AG10803 (cell line): ENCODE measurements at places on chromosomes 2 and 18.

DNA sequence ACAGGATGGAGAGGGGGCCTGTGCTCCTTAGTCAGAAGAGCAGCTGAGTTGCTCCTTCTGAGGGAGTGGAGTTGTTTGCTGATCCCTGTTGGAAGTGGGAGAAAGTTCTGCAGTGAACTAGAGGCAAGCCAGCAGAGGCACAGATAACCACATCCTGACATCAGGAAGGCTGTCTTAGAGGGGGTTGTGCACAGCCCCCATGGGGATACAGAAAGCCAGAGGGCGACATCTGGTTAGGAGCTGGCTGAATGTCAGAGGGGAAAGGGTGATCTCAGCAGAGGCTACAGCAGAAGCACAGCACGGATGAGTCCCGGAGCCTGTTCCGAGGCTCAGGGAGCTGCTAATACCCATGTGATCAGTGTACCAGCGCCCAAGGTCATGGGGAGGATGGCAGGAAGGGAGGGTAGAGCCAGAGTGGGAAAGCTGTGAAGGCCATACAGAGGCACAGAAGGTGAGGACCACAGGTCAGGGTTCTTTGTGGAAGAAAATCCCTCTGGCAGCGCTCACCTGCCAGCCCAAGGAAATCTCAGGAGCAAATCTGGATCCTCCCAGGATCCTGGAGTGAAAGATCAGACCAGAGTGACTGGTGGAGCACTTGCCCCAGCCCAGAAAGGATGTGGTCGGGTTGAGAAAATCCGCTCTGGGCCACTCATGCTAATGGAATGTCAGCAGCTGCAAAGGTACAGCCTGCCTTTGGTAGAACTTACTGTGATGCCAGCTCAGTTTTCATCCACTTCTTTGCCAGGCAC, 111.8 kb downstream of the STPG4 start:
- peak; percentile 96 for DNase-seq

DNA sequence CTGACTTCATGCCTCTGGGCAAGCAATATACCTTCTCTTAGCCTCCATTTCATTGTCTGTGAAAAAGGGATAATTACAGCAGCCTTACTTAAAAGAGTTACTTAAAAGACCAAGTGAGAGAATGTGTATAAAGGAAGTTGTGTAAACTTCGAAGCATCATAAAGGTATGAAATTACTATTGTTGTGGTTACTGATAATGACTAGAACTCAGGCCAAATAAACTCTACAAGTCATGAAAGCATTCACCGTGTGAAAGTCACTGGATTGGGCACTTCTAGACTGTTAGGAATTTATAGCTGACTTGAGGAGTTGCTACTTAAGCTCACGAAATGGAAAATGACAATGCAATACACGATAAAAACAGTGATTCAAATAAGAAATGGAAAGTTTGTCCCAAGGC, 67.4 kb upstream of the HAAO start:
- peak; percentile 61 for DNase-seq

GRCh38 chr2:136238286-136239078, 120.5 kb upstream of the CXCR4 start:
- DNase-seq, result peak; percentile 15

- no peak for DNase-seq
Observed at GRCh38 chr2:15875969-15876705, 64.2 kb upstream of the MYCN start.

DNA sequence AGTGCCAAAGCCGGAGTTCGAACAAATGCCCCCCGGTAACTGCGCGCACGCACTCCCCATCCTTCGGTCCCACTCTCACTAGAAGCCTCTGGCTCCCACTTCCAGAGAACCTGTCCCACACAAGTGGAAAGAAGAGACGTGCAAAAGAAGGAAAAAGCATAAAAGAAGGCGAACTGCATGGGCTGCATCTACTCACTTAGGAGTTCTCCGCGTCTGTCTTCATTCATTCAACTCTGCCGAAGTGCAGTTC, 312 bp downstream of the NR4A2 start:
- no peak for DNase-seq

- no peak for DNase-seq
Observed at GRCh38 chr2:54079331-54079730, 36.1 kb upstream of the ACYP2 start.

DNA sequence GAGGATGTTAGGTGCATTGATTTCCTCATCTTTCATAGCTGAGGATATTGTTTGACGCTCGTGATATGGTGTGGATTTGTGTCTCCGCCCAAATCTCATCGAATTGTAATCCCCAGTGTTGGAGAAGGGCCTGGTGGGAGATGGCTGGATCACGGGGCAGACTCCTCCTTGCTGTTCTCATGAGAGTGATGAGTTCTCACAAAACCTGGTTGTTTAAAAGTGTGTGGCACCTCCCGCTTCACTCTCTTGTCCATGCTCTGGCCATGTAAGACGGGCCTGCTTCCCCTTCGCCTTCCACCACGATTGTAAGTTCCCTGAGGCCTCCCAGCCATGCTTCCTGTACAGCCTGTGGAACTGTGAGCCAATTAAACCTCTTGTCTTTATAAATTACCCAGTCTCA, 28.4 kb upstream of the GPC1 start:
- no peak for DNase-seq

DNA sequence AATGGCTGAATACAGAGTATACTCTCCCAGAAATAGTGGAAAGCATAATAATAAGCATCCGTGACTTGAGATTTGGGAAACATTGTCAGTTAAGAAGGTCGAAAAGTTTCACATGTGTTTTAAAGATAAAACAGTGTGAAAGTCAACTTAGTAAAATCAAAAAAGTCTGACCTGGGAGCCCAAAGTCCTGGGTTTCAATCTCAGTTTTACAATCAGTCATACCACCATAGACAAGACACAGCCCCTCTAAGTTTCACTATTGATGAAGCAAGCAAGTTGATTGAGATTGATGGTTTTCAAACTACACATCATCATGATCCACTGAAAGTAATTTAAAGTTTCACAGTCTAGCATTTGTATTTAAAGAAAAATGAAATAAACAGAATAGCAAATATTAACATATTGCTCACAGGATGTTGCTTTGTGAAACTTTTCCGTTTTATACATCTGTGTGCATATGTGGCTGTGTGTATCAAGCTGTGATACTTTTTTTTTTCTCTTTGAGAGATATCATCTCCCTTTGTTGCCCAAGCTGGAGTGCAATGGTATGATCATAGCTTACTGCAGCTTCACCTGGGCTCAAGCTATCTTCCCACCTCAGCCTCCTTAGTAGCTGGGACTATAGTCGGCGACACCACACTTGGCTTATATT, 71.1 kb downstream of the PIK3C3 start:
- DNase-seq, result no peak

DNA sequence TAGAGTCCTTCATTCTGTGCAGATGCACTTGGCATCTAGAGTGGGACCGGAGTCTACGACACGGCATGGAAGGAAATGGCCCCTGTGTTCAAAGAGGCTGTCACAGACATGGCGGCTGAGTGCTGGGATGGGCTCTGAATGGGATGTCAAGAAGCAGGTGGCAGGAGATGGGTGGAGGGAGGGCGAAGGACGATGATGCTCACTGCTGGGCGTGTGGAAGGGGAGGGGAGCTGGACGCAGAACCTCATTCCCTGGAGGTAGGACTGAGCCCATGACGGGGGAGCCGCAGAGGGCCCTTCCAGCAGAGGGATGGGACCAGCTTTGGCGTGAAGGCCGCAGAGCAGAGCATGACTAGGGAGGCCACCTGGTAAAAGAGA, 18.8 kb upstream of the ALPI start:
- DNase-seq, result no peak

DNA sequence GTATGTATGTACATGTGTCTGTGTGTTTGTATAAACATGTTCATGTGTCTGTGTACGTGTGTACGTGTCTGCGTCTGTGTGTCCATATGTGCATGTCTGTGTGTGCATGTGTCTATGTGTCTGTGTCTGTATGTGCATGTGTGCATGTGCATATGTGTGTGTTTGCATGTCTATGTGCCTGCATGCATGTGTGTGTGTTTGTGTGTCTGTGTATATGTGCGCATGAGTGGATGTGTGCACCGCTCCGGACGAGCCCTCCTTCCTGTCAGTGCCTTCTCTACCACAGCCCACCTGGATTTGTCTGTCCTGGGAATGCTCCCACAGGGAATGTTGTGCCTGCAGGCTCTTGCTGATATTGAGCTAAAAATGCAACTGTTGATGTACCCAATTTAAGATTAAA, 113.3 kb upstream of the EPC2 start:
- DNase-seq, result no peak

GRCh38 chr18:48832938-48833700, 117.6 kb downstream of the SMAD7 start:
- peak; percentile 83 for DNase-seq

DNA sequence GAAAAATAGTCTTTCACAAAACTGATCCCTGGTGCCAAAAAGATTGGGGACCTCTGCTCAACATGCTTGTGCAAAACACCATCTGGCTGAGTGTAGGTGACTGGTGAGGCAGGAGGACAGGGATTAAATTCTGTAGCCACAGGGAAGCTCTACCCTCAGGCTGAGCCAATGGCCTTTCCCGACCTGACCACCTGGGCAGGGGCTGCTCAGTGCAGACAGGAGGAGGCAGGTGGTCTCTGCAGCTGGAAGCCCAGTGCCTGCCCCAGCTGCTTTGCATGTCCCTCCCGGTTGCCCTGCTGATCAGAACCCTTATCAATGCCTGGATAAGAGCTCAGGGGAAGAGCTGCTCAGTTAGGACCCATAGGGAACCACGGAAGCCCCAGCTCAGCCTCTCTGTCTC, 235.3 kb downstream of the ANKRD36 start:
- no peak for DNase-seq

DNA sequence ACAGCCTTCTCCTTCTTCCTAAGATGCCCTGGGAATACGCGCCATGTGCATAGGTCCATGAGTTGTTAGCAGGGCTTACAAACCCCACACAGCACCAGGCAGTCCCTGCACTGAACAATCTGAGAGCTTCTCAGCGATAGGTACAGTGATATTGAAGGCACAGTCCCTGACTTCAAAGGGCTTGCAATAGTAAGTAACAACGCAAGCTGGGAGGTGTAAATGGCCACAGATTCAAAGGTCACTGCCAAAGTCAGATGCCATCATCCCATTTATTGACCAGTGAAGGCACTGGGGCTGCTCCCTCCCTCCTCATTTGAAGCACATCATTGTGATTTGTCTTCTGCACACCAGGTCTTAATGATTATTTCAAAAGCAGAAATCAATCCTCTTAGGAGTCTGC, 541 bp upstream of the SCYGR3 start:
- DNase-seq, result no peak

DNA sequence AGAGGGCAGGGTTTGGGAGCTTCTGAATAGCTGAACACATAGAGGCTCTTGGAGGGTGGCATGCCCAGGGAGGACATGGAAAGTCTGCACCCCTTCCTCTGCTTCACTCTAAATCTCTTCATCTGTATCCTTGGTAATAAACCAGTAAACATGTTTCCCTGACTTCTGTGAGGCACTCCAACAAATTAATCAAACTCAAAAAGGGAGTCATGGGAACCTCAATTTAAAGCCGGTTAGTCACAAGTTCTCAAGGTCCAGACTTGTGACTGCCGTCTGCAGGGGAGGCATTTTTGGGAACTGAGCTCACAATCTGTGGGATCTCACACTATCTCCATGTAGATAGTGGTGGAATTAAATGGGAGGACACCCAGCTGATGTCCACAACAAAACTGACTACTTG, 33.1 kb upstream of the STON1 start:
- DNase-seq, result peak; percentile 76

GRCh38 chr2:106165029-106165428, 29.1 kb downstream of the UXS1 start:
- no peak for DNase-seq

- DNase-seq, result peak; percentile 56
Observed at GRCh38 chr18:44098551-44099098, 582.1 kb upstream of the SETBP1 start.

DNA sequence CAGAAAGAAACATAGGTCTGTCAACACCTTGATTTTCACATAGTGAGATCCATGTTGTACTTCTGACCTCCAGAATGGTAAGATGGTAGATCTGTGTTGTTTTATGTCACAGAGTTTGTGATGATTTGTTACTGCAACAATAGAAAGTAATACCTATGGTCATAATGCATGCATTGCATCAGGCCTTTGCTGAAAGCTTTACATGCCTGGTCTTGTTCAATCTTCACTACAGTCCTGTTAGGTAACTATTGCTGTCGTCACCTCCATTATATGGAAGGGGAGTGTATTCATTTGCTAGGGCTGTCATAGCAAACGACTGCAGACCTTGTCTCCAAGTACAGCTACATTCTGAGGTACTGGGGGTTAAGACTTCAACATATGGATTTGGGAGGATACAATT, 243.5 kb downstream of the ANAPC1 start:
- no peak for DNase-seq

GRCh38 chr2:42847596-42848151, 55.3 kb upstream of the HAAO start:
- DNase-seq, result no peak

DNA sequence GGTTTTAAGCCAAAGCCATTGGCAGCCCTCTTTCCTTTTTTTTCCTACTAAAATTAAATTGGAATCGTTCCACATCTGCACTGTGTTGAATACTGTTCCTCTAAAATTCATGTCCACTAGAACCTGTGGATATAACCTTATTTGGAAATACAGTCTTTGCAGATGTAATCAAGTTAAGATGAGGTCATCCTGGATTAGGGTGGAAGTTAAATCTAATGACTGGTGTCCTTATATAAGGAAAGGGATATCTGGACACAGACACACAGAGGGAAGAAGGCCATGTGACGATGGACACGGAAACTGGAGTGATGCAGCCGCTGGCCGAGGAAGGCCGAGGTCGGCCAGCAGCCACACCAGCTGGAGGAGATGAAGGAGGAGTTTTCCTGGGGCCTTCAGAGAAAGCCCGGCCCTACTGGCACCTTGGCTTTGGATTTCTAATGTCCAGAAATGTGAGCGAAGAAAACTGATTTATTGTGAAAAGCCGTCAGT, 49.4 kb downstream of the LONRF2 start:
- DNase-seq, result no peak

DNA sequence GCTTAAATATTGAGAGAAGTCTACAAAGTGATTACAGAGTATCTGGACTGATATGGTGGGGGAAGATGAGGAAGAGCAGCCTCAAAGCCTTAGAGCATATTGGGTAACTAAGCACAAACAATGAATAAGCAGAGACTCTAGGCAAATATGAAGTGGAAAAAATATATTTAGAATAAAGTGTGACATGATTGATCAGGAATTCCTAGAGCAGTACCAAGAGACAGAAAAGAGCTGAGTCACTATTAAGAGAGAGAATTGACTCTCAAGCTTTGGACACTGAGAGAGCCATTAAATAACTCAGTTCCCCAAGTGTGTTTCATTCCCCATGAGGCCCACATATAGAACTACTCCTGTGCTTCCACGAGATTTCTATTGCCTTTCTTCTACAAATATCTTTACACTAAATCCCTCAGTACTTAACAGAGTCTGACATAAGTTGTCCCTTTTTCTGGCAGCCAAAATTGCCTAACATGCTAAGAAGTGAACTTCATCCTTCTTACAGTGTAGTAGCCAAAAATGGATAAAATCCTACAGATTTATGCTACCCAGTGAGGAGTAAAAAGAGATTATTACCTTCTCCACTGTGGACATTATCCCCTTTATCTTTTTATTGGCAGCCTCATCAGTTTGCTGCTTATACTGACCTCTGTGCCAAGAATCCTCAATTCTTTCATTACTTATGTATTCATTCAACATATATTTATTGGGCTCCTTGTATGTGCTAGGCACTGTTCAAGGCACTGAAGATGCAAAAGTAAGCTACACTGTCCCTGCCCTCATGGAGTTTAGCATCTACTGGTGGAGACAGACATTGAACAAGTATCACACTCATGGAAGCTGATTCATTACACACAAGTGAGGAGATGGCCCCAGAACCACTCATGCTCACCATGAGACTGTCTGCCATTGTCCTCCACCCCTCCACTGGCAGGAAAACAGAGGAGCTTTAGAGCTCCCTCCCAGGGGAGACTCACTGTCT, 45.4 kb downstream of the SLC40A1 start:
- DNase-seq, result peak; percentile 82
